ENCODE measurements at places on chromosomes 2 and 18.

- no peak overlapping the region for H3K27ac ChIP-seq
- H3K4me3 ChIP-seq: no peak overlapping the region
- H3K27me3 ChIP-seq: no peaks in the 10 kb centered on the region
- DNase-seq: no peak
- no peaks in the 10 kb centered on the region for H3K36me3 ChIP-seq
Observed at GRCh38 chr2:33219850-33220275, 256.6 kb upstream of the RASGRP3 start.

- DNase-seq: no peak
- no peaks in the 10 kb centered on the region for H3K36me3 ChIP-seq
- H3K4me3 ChIP-seq: no peak overlapping the region
- H3K27me3 ChIP-seq: peaks cover 40% of the 10 kb centered on the region
- H3K4me1 ChIP-seq: peaks cover 18% of the 10 kb centered on the region
- no peak overlapping the region for H3K27ac ChIP-seq
Observed at GRCh38 chr2:218964041-218964771, 4.7 kb downstream of the CDK5R2 start.

DNA sequence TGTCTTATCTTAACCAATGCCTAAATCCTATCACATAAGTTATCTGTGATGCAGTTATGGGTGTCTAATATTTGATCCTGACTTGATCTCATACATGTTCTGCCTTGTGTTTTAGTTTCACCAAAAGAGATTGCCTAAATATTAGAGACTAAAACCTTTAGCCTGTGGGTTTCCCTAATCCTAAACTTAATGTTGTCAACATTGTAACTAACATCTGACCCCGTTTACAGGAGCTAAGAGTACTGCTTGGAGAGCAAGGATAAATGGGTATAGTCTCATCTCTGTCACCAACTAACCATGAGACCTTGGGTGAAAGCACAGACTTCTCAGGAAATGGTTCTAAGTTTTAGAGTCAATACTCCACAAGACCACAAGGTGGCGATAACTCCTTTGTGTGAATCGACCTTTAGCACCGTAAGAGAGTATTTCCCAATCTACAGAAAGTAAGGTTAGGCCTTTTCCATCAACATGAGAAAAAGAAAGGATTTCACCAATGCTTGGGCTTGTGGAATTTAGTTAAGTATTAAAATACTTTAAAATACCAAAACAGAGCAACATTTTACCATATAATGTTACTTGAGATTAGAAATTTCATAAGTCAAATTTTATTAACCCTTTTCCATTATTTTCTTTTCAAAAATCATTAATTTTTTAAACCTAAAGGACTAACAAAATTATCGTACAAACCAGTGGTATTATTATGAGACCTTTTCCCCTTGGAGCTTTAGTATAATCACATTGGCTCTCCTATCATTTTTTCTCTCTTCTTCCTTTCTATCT lies 60.5 kb downstream of the G6PC2 start:
- H3K4me3 ChIP-seq: no peak overlapping the region
- H3K4me1 ChIP-seq: no peaks in the 10 kb centered on the region
- no peak overlapping the region for H3K27ac ChIP-seq
- no peak for DNase-seq

DNA sequence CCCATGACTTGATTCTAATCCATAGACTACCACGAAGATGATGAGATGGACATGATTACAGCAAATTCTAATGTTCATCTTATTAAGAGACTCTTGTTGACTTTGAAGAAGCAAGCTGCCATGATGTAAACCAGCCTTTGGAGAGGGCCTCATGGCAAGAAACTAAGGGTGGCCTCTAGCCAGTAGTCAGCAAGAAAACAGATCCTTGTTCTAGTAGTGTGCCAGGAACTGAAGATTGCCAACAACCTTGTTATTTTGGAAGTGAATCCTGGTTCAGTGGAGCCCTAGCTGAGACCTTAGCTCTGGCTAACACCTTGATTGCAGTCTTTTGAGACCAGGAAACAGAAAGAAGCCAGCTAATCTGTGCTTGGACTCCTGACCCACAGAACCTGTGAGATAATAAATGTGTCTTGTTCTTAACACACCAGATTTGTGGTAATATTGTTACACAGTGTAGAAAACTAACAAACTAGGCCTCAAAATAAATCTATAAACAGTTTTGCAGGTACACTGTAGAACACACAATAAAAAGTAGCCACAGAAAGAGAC lies 10.0 kb downstream of the PHOSPHO2 start:
- no peak for DNase-seq
- H3K36me3 ChIP-seq: peaks cover 7% of the 10 kb centered on the region
- no peaks in the 10 kb centered on the region for H3K27me3 ChIP-seq

GRCh38 chr18:37398248-37398920 lies 167.2 kb downstream of the CELF4 start:
- H3K27ac ChIP-seq: no peak overlapping the region
- H3K27me3 ChIP-seq: peaks cover 41% of the 10 kb centered on the region
- H3K4me3 ChIP-seq: no peak overlapping the region
- H3K36me3 ChIP-seq: no peaks in the 10 kb centered on the region
- H3K4me1 ChIP-seq: peaks cover 7% of the 10 kb centered on the region
- no peak for DNase-seq

- H3K36me3 ChIP-seq: no peaks in the 10 kb centered on the region
- no peaks in the 10 kb centered on the region for H3K4me1 ChIP-seq
- H3K27ac ChIP-seq: no peak overlapping the region
- no peak for DNase-seq
- no peak overlapping the region for H3K4me3 ChIP-seq
- H3K27me3 ChIP-seq: no peaks in the 10 kb centered on the region
Observed at GRCh38 chr2:216044883-216045486, 31.6 kb upstream of the MREG start.

DNA sequence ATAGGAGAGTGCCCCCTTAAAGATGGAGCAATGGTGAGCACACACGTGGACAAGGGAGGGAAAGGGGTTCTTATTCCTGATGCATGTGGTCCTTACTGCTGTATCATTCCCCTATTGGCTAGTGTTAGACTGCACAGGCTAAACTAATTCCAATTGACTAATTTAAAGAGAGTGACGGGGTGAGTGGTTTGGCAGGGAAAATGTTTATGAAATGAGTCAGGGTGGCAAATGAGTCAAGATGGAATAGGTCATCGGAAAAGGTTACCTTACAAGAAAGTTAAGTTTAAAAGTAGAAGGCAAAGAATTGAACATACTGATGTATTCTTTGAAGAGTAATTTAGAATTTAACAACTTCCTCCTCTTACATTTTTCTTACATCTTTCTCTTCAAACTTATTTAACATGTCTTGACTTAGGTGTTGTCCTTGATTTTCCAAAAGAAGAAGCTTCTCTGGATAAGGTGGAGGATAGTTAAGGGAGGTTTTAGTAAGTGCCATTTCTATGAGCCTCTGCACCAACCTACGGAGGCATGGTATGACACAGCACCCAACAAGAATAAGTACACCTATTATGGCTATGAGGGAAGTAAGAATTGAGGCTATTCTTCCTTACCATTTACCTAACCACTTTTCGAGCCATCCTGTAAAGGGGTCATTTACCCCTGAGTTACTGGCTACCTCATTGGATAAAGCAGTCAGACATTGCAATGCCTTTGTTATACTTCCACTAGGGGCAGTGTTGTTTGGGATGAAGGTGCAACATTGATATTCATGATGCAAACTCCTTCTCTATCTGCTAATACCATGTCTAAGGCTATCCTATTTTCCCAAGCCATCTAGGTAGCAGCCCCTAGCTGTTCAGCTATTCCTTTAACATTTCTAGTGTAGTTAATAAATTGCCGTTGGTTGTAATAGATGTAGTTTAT lies 1345.8 kb upstream of the LRRTM1 start:
- H3K4me1 ChIP-seq: no peaks in the 10 kb centered on the region
- no peaks in the 10 kb centered on the region for H3K27me3 ChIP-seq
- no peaks in the 10 kb centered on the region for H3K36me3 ChIP-seq
- H3K27ac ChIP-seq: no peak overlapping the region
- H3K4me3 ChIP-seq: no peak overlapping the region

GRCh38 chr2:51781691-51782090 lies 749.8 kb upstream of the NRXN1 start:
- H3K4me3 ChIP-seq: no peak overlapping the region
- H3K27ac ChIP-seq: no peak overlapping the region
- DNase-seq: no peak
- H3K27me3 ChIP-seq: no peaks in the 10 kb centered on the region
- no peaks in the 10 kb centered on the region for H3K36me3 ChIP-seq

DNA sequence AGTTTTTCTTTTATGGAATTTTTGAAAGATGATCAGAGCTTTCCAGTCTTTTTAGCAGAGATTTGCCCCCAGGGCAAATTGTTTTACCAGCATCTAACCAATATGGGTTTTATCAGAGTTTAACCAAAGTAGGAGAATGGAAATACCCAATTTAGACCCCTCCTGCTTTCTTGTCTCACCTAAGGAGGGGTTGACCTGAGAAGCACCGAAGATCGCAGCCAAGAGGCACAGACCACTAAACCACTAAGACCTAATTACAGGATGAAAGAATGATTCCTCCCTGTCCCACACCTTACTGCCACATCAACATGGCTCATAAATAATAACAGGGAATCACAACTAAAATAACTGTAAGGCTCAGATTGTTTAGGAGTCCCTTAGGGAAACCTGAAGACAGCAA lies 111.9 kb upstream of the EPB41L5 start:
- no peaks in the 10 kb centered on the region for H3K27me3 ChIP-seq
- DNase-seq: no peak
- H3K36me3 ChIP-seq: no peaks in the 10 kb centered on the region
- H3K4me3 ChIP-seq: no peak overlapping the region
- H3K4me1 ChIP-seq: no peaks in the 10 kb centered on the region

DNA sequence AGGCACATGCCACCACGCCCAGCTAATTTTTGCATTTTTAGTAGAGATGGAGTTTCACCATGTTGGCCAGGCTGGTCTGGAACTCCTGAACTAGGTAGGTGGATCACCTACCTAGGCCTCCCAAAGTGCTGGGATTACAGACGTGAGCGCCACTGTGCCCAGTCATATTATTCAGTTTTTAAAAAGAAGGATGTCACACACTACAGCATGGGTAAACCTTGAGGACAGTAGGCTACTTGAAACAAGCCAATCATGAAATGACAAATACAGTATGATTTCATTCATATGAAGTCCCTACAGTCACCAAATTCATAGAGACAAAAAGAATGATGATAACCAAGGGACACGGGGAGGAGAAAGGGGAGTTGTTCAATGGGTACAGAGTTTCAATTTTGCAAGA lies 31.1 kb upstream of the ARHGEF4 start:
- no peaks in the 10 kb centered on the region for H3K27me3 ChIP-seq
- no peak overlapping the region for H3K27ac ChIP-seq
- H3K4me3 ChIP-seq: no peak overlapping the region

- H3K4me1 ChIP-seq: no peaks in the 10 kb centered on the region
- H3K36me3 ChIP-seq: no peaks in the 10 kb centered on the region
- H3K27ac ChIP-seq: no peak overlapping the region
- H3K4me3 ChIP-seq: no peak overlapping the region
- no peaks in the 10 kb centered on the region for H3K27me3 ChIP-seq
Observed at GRCh38 chr2:26429779-26430578, 28.3 kb downstream of the DRC1 start.

DNA sequence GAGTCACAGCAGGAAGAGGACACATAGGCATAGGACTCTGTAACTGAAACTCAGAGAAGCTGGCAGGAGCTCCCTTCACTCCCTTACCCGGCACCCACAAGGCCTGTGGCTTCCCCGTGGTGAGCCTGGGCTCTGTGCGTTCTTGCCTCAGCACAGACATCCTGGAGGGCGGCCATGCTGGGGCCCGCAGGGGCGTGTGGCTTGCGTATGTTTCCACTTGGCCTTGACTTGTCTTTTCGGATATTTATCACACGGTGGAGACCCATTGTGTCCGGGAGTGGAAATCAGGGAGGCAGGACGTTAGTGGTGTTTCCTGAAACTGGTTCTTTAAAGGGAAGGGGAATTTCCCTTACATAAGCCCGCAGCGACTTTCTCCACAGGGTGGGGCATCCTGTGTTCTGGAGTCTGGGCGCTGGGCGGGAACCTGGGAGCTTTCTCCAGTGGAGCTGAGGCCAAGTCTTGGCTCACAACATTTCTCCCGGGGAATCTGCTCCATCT lies 49.9 kb upstream of the EML6 start:
- DNase-seq: no peak
- peaks cover 3% of the 10 kb centered on the region for H3K36me3 ChIP-seq
- H3K4me3 ChIP-seq: peak overlapping the region; percentile 12
- H3K27me3 ChIP-seq: no peaks in the 10 kb centered on the region
- peaks cover 32% of the 10 kb centered on the region for H3K4me1 ChIP-seq

DNA sequence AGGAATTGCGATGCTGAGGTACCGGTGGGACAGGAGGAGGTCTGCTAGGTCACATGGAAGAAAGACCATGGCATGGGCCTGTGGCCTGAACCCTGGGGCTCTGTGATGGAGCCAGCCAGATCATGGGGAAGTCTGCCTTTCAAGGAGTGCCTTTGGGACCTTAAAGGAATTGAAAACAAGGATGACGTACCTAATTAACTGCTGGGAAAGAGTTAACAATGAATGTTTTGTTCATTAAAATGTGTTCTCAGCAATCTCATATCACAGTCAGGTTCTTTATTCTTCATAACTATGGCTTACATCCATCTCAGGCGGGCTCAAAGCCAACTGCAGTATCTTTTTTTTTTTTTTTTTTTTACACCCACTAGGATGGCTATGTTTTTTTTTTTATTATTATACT lies 25.6 kb downstream of the TRPM8 start:
- H3K27ac ChIP-seq: no peak overlapping the region
- H3K4me3 ChIP-seq: no peak overlapping the region
- H3K36me3 ChIP-seq: no peaks in the 10 kb centered on the region
- H3K27me3 ChIP-seq: no peaks in the 10 kb centered on the region
- H3K4me1 ChIP-seq: no peaks in the 10 kb centered on the region

DNA sequence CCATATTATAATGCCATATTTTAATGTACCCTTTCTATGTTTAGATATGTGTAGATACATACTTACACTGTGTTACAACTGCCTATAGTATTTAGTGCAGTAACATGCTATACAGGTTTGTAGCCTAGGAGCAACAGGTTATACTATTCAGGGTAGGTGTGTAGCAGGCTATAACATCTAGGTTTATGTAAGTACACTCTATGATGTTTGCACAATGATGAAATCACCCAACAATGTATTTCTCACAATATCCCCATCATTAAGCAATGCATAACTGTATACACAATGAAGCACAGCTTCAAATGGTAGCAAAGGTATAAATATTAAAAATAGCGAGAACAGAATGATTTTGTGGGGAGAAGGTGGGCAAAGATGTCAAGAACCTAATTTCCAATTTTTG lies 117.8 kb downstream of the DYM start:
- DNase-seq: no peak
- no peak overlapping the region for H3K4me3 ChIP-seq
- no peaks in the 10 kb centered on the region for H3K27me3 ChIP-seq

GRCh38 chr18:58088691-58089065 lies 44.7 kb downstream of the NEDD4L start:
- no peak for DNase-seq
- H3K4me1 ChIP-seq: peaks cover 21% of the 10 kb centered on the region
- no peak overlapping the region for H3K4me3 ChIP-seq
- no peaks in the 10 kb centered on the region for H3K27me3 ChIP-seq
- H3K27ac ChIP-seq: no peak overlapping the region

- H3K27ac ChIP-seq: no peak overlapping the region
- H3K27me3 ChIP-seq: no peaks in the 10 kb centered on the region
- no peak for DNase-seq
- no peaks in the 10 kb centered on the region for H3K36me3 ChIP-seq
Observed at GRCh38 chr2:115908731-115909130, 1466.3 kb downstream of the DPP10 start.
